WTC11 (cell line): ENCODE measurements at places on chromosomes 13 and 19.

DNA sequence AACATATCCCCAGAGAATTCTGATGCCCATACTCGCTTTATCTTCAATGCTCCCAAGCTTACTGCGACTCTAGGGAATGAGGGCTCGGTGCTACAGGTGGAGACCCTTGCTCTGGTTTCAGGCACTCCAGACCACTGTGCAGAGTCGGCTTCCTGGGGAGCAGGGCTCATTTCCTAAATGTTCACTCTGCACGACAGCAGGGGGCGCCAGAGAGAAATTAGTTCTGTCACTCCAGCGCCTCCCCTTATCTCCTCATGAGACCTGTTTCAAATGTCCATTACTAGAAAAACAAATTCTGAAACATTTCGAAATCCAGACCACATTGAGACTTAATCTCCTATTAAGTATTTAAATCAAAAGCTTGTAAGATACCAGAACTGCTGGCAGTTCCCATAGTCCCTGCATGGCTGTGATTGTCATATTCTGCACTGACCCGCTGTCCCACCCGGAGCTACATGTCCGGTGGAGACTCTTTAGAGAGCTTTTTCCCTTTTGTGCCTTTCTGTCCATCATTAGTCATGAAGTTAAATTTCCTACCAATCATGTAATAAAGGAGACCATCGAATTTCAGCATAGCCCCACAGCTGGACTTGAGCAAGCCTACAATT lies 22.4 kb downstream of the EPSTI1 start:
- H3K27ac ChIP-seq: peak overlapping the region; percentile 84; the same call in 1 of the 2 replicates
- peaks cover 2% of the 10 kb centered on the region; the same call in 1 of the 2 replicates for H3K36me3 ChIP-seq
- H3K4me1 ChIP-seq: peaks cover 47% of the 10 kb centered on the region
- H3K4me3 ChIP-seq: no peak overlapping the region
- no peaks in the 10 kb centered on the region for H3K27me3 ChIP-seq

DNA sequence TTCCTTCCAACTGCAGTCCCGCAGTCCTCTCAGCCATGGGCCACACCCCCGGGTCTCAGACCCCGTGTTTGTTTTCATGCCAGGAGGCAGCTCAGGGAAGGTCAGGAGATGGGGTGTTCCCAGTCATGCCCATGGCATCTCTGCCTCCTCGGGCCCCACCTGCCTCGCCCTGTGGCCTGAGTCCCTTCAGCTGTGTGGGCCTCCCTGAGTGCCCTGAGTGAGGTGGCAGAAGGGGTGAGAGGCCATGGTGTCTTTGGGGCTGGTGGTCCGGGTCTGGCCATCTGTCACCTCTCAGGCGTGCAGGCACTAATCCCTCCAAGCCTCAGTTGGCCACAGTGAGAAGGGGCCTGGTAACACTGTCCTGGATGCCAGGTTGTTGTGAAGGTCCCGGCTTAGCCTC lies 10.9 kb upstream of the KDM4B start:
- H3K27me3 ChIP-seq: no peaks in the 10 kb centered on the region
- H3K4me1 ChIP-seq: no peaks in the 10 kb centered on the region
- no peak overlapping the region for H3K27ac ChIP-seq
- DNase-seq: no peak

GRCh38 chr19:21519488-21519887 lies 14.1 kb downstream of the ZNF429 start:
- no peaks in the 10 kb centered on the region for H3K4me1 ChIP-seq
- H3K36me3 ChIP-seq: peaks cover 80% of the 10 kb centered on the region
- no peak for DNase-seq
- no peak overlapping the region for H3K27ac ChIP-seq
- peaks cover 9% of the 10 kb centered on the region for H3K27me3 ChIP-seq
- no peak overlapping the region for H3K4me3 ChIP-seq

DNA sequence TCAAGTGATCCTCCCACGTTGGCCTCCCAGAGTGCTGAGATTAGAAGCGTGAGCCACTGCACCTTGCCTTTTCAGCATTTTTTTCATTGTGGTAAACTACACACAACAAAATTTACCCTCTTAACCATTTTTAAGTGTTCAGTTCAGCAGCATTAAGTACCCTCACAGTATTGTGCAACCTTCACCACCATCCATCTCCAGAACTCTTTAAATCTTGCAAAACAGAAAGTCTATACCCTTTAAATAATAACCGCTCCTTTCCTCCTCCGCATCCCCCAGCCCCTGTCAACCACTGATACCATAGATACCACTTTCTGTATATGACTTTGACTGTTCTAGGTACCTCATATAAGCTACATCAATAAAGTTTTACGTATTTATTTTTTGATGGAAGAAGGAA lies 20.8 kb upstream of the CASP14 start:
- no peak for DNase-seq
- H3K27ac ChIP-seq: no peak overlapping the region
- peaks cover 14% of the 10 kb centered on the region for H3K27me3 ChIP-seq
- H3K4me3 ChIP-seq: no peak overlapping the region
- no peaks in the 10 kb centered on the region for H3K4me1 ChIP-seq

DNA sequence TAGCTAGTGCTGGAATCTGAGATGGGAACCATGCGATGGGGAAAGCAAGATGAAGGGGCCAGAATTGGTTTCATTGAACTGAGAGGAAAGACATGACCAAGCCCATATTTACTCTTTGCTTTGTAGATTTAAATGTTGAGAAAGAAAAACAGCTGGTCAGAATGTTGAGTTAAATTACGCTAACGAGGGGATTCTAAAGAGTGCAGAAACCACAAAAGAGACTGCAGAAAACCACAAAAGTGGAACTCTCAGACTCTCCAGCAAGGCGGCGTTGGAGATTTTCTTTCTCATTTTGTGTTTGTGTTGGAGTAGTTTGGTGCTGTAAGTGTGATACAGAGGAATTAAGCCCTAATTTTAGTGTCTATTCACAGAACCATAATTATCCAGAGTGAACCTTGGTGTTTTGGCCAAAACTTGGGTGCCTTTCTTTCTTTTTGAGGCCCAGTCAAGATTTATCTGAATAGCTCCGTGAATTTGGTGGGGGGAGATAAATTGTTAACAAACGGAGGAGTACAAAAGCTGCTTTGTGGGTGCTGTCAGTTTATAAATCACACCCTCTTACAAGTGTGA lies 26.3 kb downstream of the SAE1 start:
- H3K27ac ChIP-seq: peak overlapping the region; percentile 99
- H3K36me3 ChIP-seq: peaks cover 70% of the 10 kb centered on the region
- peaks cover 50% of the 10 kb centered on the region for H3K4me1 ChIP-seq
- H3K4me3 ChIP-seq: peak overlapping the region; percentile 51

DNA sequence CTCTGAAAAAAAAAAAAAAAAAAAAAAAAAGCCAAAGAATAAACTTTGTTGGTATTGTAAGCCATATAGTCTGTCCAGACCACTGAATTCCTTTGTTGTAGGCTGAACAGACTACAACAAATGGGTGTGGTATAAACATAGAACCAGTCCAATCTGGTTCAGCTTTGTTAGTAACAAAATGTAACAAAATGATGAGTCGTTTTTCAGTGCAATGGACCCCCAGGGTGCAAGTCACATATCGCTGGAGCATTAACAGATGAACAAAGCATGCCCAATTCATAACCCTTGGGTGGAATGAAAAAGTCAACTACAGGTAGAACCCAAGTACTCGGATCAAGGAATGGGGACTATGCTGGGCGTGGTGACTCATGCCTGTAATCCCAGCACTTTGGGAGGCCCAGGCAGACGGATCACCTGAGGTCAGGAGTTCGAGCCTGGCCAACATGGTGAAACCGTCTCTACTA lies 13.6 kb upstream of the FCHO1 start:
- H3K27ac ChIP-seq: peak overlapping the region; percentile 49
- H3K4me3 ChIP-seq: no peak overlapping the region
- H3K4me1 ChIP-seq: peaks cover 5% of the 10 kb centered on the region; the same call in 1 of the 2 replicates

DNA sequence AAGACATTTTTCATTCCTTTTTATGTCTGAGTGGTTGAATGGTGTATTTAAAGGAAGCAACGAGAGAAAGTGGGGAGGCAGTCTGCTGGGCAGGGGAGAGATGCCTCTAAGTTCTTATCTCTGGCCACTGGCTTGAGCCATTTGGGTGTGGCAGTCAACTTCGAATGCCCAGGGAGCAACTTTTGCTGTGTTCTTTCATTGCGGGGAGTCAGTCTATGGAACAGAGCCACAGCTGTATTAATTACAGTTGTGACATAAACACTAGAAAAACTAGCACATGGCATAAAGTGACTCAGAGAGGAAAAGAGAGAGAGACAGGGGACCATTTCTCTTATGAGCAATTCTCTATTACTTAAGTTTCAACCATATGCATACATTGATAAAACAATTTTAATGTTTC lies 40.4 kb upstream of the PDCD5 start:
- no peaks in the 10 kb centered on the region for H3K36me3 ChIP-seq
- no peaks in the 10 kb centered on the region for H3K4me1 ChIP-seq
- no peak for DNase-seq
- H3K4me3 ChIP-seq: no peak overlapping the region

GRCh38 chr19:1626417-1627010 lies 21.3 kb upstream of the UQCR11 start:
- no peaks in the 10 kb centered on the region for H3K27me3 ChIP-seq
- DNase-seq: no peak
- H3K36me3 ChIP-seq: peaks cover 21% of the 10 kb centered on the region

GRCh38 chr13:54216221-54216620 lies 1187.6 kb downstream of the OLFM4 start:
- DNase-seq: no peak
- H3K4me1 ChIP-seq: peaks cover under 1% of the 10 kb centered on the region
- no peak overlapping the region for H3K27ac ChIP-seq
- H3K36me3 ChIP-seq: peaks cover 49% of the 10 kb centered on the region

DNA sequence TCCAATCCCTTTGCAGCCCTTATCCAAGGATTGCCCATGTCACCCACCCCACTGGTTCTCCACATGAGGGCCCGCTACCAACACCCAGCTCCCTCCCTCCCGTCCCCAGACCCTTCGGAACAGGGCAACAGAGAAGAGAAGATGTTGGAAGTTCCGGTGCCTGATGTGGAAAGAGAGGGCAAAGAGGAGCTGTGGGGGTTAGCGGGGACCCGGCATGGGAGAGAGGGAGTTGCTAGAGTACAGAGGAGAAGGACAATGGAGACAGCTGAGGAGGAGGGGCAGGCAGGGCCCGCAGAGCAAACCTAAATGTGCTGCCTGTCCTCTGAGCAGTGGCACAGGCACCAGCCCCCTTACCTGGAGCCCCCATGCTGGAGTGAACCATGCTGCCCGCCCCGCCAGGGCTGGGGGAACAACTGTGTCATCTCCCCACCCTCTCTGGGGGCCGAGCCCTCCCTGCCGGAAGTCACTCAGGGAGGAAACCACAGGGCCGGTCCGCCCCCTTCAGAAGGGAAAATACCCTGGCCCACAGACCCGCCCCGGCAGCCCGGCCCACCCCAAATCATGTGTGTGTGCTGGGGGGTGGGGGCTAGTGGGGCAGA lies at the start of gene POU2F2:
TSS of gene POU2F2 (minus strand) at position 417 of the 599 bp plus-strand sequence. CDS start at position 382, 35 bp downstream.
- peak within 1 kb of the TSS; percentile 76 for H3K4me3 ChIP-seq
- H3K27me3 ChIP-seq: peaks cover 24% of the 10 kb centered on the region
- H3K36me3 ChIP-seq: no peaks in the 10 kb centered on the region
- H3K27ac ChIP-seq: no peak within 1 kb of the TSS

DNA sequence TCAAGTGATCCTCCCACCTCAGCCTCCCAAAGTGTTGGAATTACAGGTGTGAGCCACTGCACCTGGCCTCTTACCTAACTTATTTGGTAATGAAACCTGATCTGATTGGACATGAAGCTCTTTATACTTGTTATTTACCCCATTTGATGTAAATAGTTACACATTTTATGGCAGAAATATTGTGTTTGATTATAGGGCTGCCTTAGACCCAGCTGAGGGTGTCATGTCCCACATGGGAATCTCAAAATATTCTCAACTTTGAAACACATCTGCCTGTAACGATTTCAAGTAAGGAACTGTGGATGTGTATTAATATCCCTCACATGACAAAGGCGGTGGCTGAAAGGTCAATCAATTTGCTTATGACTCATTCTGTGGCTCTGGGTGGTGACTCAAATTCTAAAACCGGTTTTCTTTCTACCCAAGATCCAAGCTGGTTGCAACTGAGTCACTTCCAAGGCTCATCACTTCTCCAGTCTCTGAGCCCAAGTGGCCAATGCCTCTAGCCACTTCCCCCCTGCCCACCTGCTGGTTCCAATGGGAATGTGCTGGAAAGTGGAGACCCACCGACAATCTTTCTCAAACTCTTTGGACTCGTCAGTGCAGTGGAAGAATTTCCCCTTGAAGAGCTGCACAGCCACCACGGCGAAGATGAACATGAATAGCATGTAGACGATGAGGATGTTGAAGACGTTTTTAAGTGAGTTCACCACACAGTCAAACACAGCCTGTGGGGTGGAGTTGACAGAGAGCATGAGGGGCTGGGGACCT lies 110.9 kb downstream of the IER2 start:
- DNase-seq: no peak
- no peak overlapping the region for H3K4me3 ChIP-seq
- peaks cover 4% of the 10 kb centered on the region; the same call in 1 of the 2 replicates for H3K4me1 ChIP-seq
- no peak overlapping the region for H3K27ac ChIP-seq
- no peaks in the 10 kb centered on the region; the same call in 1 of the 2 replicates for H3K27me3 ChIP-seq

- DNase-seq: no peak
- H3K4me3 ChIP-seq: no peak overlapping the region; the same call in 1 of the 2 replicates
- no peaks in the 10 kb centered on the region for H3K36me3 ChIP-seq
- no peaks in the 10 kb centered on the region for H3K27me3 ChIP-seq
Observed at GRCh38 chr13:98543378-98544103, 33.4 kb downstream of the STK24 start.

- no peak overlapping the region for H3K4me3 ChIP-seq
- H3K36me3 ChIP-seq: no peaks in the 10 kb centered on the region
- no peak for DNase-seq
- H3K27ac ChIP-seq: no peak overlapping the region
Observed at GRCh38 chr13:101626925-101627555, 174.6 kb downstream of the ITGBL1 start.

GRCh38 chr19:52227196-52227940 lies 37.5 kb downstream of the PPP2R1A start:
- H3K27me3 ChIP-seq: no peaks in the 10 kb centered on the region
- DNase-seq: no peak
- H3K27ac ChIP-seq: no peak overlapping the region
- H3K4me1 ChIP-seq: no peaks in the 10 kb centered on the region
- no peak overlapping the region for H3K4me3 ChIP-seq

GRCh38 chr19:7340959-7341837 lies 7.5 kb upstream of the ARHGEF18 start:
- no peak overlapping the region for H3K4me3 ChIP-seq
- H3K27ac ChIP-seq: peak overlapping the region; percentile 90
- H3K4me1 ChIP-seq: peaks cover 6% of the 10 kb centered on the region; the same call in 1 of the 2 replicates
- peak; percentile 94 for DNase-seq

DNA sequence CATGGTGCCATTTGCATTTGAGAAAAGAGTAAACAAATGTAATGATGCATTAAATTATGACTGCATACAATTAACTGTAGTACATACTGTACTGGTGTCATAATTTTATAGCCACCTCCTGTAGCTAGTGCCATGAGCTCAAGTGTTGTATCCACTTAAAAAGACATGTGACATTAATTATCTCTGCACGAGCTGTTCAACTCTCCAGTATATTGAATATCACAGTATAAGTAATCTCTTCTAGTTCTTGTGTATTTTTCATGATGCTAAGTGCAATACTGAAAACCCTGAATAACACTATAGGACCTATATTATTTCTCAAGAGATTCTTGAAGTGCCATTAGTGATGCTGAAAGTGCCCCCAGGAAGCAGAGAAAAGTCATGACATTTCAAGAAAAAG lies 387.3 kb downstream of the PCDH17 start:
- H3K36me3 ChIP-seq: no peaks in the 10 kb centered on the region
- no peaks in the 10 kb centered on the region for H3K4me1 ChIP-seq
- no peak overlapping the region for H3K27ac ChIP-seq
- DNase-seq: no peak
